Natural killer cell (primary cell): ENCODE measurements at places on chromosomes 6 and 20. TPM values are rescaled to one million over a fixed set of nuclear protein-coding genes. Genes with fewer than 3 reads are reported as not detected.

DNA sequence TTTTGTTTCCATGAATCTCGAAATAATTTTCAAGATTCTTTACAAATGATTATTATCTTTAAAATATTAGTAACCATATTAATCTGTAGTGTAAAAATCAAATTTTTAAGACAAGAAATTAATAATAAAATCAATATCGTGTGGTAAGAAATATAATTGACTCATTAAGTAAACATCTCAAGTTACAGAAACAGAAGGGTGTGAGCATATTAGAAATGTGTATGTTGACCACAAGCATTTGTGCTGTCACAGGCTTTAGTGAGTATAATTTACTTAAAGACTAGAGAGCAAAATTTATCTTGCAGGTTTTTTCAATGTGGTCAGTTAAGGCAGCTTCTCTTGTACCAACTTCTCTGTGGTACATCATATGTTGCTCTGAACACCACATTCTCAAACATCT lies 566.5 kb upstream of the IRAK1BP1 start:
- H3K27me3 ChIP-seq = no peaks in the 10 kb centered on the region
- no peak overlapping the region for H3K4me3 ChIP-seq
- no peaks in the 10 kb centered on the region for H3K36me3 ChIP-seq
- no peak overlapping the region for H3K27ac ChIP-seq
- DNase-seq = no peak

DNA sequence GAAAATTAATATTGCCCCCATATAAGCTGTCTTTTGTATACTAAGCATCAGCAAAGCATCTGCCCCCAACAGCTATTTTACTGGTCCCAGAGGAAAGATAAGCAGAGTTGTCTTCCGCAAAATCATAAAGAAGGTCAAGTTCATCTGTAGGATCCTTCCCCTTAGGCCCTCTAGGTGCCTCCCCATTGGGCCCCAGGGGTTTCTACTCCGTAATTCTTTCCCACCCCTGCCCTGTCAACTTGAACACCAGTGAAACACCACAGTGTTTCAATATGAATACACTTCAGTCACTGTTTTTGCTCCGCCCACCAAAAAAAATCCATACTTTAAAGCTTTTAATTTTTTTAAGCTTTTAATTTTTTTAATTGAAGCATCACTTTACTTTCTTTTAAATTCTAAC lies 159.2 kb downstream of the ATXN1 start:
- H3K4me1 ChIP-seq = no peaks in the 10 kb centered on the region
- H3K4me3 ChIP-seq = no peak overlapping the region
- H3K27ac ChIP-seq = no peak overlapping the region
- no peaks in the 10 kb centered on the region for H3K27me3 ChIP-seq

DNA sequence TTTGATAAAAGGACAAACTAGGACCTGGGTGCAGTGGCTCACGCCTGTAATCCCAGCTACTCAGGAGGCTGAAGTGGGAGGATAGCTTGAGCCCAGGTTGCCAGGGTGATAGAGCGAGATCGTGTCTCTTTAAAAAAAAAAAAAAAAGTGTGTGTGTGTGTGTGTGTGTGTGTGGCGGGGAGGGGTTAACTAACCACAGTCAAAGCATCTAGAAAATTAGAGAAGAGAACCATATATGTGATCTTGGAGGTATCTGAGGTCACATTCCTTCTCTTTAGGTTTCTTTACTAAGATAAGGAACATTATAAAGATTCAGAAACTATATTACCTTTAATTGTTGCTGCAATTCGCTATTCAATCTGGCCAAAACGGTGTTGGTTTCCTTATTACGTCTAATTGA lies 80.9 kb downstream of the REPS1 start:
- H3K4me1 ChIP-seq = no peaks in the 10 kb centered on the region
- no peaks in the 10 kb centered on the region for H3K27me3 ChIP-seq
- no peak for DNase-seq
- H3K4me3 ChIP-seq = no peak overlapping the region
- peaks cover 79% of the 10 kb centered on the region for H3K36me3 ChIP-seq

DNA sequence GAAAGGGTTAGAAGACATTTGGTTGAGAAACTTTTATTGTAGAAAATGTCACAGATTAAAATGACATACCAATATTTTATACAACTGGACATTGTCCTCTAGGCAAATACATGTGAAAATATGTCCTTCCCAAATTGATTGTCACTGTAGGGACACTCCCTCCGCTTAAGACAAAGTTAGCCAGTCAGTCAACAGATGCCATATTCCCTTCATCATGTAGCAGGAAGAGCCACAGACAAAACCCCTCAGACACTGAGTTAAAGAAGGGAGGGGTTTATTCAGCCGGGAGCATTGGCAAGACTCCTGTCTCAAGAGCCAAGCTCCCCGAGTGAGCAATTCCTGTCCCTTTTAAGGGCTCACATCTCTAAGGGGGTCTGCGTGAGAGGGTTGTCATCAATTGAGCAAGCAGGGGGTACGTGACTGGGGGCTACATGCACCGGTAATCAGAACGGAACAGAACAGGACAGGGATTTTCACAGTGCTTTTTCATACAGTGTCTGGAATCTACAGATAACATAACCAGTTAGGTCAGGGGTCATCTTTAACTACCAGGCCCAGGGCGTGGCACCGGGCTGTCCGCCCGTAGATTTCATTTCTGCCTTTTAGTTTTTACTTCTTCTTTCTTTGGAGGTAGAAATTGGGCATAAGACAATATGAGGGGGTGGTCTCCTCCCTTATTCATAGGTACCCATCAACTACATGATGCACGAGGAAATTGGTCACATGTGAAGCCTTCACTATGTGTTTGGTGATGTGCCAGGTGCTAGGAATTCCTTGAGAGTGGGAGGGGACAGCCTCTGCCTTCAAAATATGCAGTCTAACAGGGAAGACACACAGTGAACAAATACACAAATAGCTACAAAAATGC lies 155.7 kb upstream of the CDYL start:
- no peaks in the 10 kb centered on the region for H3K27me3 ChIP-seq
- H3K4me3 ChIP-seq = no peak overlapping the region
- DNase-seq = no peak
- H3K36me3 ChIP-seq = no peaks in the 10 kb centered on the region
- no peaks in the 10 kb centered on the region for H3K4me1 ChIP-seq
- H3K27ac ChIP-seq = no peak overlapping the region

DNA sequence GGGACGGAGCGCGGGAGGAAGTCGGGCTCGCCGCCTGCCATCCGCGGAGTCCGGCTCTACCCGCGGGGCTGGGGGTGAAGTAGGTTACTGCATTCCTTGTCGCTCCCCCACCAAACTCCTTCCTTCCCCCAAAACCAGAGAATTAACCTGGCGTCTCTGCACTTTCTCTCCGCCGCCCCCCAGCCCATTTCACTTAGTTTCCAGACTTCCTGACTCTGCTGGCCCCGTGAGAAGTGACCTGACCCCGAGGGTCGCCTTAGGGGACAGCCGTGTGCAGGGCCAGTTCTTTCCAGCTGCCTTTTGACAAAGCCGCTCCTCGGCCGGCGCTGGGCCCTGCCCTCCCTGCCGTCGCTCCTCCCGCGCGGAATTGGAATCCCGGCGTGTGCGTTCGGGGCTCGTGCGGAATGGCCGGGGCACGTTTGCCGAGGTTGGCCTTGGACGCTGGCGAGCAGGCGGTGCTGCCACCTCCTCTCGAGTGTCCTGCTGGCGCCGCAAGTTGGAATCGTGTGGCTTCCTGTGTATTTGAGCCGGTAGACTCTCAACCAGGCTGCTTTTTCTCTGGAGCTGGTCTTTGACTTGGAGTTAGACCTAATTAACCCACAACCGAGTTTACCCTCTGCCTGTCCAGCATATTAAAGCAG lies 650 bp downstream of the DCBLD1 start:
- peak overlapping the region; percentile 91 for H3K4me3 ChIP-seq
- no peaks in the 10 kb centered on the region for H3K27me3 ChIP-seq
- peaks cover 20% of the 10 kb centered on the region for H3K4me1 ChIP-seq
- no peak overlapping the region for H3K27ac ChIP-seq
- no peaks in the 10 kb centered on the region for H3K36me3 ChIP-seq

Gene PNLDC1
- total RNA-seq = not detected

- peaks cover 7% of the 10 kb centered on the region for H3K36me3 ChIP-seq
- peak overlapping the region; percentile 34 for H3K27ac ChIP-seq
- no peaks in the 10 kb centered on the region for H3K27me3 ChIP-seq
- H3K4me3 ChIP-seq = no peak overlapping the region
Observed at GRCh38 chr6:37019065-37019450, 13.6 kb downstream of the FGD2 start.

Gene ADISSP
- 12.3 TPM for total RNA-seq

Gene NDUFAF5
- total RNA-seq = 63.4 TPM

Gene MRAP2
- total RNA-seq = not detected

GRCh38 chr6:4004249-4004648 lies 74.7 kb downstream of the FAM217A start:
- H3K27me3 ChIP-seq = no peaks in the 10 kb centered on the region
- no peak for DNase-seq
- peaks cover 4% of the 10 kb centered on the region for H3K36me3 ChIP-seq

Gene LHFPL5
- total RNA-seq = not detected

Gene OPRL1
- total RNA-seq = 2.2 TPM

DNA sequence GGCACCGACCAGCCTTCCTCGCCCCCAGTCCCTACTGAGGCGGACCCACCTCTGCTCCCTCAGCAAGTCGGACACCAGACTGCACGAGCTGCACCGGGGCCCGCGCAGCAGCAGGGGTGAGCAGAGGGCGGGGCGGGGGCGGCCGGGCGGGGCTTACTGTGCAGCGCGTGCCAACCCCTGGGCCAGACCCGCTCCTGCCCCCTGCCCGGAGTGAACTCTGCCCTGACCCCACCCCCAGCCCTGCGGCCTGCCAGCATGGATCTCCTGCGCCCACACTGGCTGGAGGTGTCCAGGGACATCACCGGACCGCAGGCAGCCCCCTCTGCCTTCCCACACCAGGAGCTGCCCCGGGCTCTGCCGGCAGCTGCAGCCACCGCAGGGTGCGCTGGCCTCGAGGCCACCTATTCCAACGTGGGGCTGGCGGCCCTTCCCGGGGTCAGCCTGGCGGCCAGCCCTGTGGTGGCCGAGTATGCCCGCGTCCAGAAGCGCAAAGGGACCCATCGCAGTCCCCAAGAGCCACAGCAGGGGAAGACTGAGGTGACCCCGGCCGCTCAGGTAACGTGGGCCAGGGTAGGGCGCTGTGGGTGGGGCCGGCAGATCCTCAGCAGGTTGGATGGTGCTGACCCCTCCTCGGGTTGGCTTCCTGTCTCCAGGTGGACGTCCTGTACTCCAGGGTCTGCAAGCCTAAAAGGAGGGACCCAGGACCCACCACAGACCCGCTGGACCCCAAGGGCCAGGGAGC lies 1.5 kb upstream of the SLC2A4RG start:
- peak overlapping the region; percentile 38 for H3K27ac ChIP-seq
- H3K4me1 ChIP-seq = peaks cover 61% of the 10 kb centered on the region
- DNase-seq = no peak
- H3K36me3 ChIP-seq = peaks cover 35% of the 10 kb centered on the region

- no peak overlapping the region for H3K27ac ChIP-seq
- DNase-seq = no peak
- H3K27me3 ChIP-seq = no peaks in the 10 kb centered on the region
- H3K4me1 ChIP-seq = no peaks in the 10 kb centered on the region
Observed at GRCh38 chr6:17475606-17476244, 82.3 kb downstream of the CAP2 start.

- no peaks in the 10 kb centered on the region for H3K27me3 ChIP-seq
- no peak for DNase-seq
- H3K36me3 ChIP-seq = peaks cover 9% of the 10 kb centered on the region
- H3K27ac ChIP-seq = no peak overlapping the region
- H3K4me3 ChIP-seq = no peak overlapping the region
Observed at GRCh38 chr6:87667032-87667431, 35.0 kb downstream of the AKIRIN2 start.

Gene BPIFB3
- total RNA-seq = not detected

Gene ZNF334
- 0.43 TPM for total RNA-seq

- no peaks in the 10 kb centered on the region for H3K36me3 ChIP-seq
- H3K4me3 ChIP-seq = no peak overlapping the region
- no peaks in the 10 kb centered on the region for H3K4me1 ChIP-seq
- no peak for DNase-seq
- no peak overlapping the region for H3K27ac ChIP-seq
Observed at GRCh38 chr6:134654751-134655150, 295.1 kb downstream of the ALDH8A1 start.

Gene TDRD6
- not detected for total RNA-seq

Gene HSPA1L
- 4.5 TPM for total RNA-seq

Gene FGD2
- total RNA-seq = 22.3 TPM

DNA sequence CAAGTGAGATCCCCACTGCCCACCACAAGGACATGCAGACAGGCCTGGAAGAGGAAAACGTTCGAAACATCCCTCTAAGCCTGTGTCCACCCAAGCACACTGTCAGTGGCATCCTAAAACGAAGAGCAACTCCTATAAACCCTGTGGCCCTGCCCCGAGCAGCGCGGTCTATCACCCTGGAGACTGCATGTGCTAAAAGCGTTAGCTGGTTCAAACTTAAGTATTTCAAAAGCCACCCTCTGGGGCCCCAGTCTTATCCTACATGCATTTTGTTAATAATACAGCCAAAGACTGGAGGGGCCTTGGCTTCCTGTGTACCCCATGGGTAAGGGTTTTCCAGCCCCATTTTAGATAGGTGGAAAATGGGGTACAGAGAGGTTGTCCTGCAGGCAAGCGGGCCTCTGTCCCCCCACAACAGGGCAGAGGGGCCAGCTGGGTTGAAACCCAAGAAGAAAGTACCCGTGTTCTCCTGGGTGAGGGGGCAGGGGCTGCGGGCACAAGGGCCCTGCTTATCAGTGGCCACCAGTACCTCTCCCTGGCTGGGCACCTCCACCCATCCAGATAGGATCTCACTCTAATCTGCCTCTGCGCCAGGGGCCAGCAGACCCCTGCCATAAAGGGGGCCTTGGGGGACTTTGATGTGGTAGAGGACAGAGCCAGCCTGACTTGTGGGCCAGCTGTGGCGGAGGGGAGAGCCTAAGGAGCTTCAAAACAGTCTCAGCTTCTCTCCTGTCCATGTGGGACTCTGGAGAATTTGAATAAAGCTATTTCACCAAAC lies 28.3 kb downstream of the PREX1 start:
- DNase-seq = no peak
- no peaks in the 10 kb centered on the region for H3K27me3 ChIP-seq
- peaks cover 90% of the 10 kb centered on the region for H3K4me1 ChIP-seq
- H3K4me3 ChIP-seq = no peak overlapping the region
- H3K27ac ChIP-seq = peak overlapping the region; percentile 21

Gene TNFRSF6B
- not detected for total RNA-seq
